ENCODE measurements at places on chromosomes 1 and 21.
A peak's percentile ranks its signal among the peaks of the same experiment; 100 is the strongest.

DNA sequence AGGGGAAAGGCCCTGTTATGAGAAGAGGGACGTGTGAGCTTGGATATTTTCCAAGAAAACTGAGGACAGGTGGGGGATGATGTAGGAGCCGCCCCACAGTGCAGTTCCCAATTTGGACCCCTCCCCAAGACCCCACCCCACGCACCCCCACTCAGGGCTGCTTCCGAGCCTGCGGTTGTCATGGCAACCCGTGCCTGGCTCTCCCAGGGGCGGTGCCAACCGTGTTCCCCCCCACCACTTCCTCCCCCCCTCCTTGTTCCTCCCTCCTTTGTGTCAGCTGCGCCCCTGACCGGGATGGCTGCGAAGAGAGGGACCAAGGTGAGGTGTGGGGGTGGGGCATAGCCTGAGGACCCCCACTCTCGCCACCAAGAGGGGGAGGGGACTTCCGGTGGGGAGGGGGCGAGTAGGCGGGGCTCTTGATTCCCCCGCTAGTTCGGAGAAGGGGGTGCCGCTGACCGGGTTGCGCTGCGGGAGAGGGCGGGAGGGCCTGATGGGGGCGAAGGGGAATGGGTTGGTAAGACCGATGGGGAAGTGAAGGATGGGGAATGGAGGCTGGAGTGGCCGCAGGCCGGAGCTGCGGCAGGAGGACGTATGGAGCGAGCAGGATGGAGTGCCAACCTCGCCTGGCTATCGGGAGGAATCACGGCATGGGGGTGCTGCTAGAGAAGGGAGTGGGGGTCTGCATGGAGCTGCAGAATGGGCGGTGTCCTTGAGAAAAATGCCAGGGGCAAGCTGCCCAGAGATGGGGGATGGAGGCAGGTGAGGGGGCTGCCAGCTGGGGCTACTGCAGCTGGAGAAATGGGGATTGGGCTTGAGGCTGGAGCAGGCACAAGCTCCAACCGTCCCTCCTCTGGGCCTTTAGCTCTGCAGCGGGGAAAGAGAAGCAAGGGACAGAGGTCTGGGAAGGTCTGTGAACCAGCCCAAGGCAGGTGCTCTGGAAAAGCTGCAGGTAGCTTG lies 953 bp downstream of the TRIM46 start:
- DNase-seq, result peak; percentile 69

- DNase-seq, result no peak
Observed at GRCh38 chr1:20123722-20124455, 4.6 kb upstream of the PLA2G2D start.

DNA sequence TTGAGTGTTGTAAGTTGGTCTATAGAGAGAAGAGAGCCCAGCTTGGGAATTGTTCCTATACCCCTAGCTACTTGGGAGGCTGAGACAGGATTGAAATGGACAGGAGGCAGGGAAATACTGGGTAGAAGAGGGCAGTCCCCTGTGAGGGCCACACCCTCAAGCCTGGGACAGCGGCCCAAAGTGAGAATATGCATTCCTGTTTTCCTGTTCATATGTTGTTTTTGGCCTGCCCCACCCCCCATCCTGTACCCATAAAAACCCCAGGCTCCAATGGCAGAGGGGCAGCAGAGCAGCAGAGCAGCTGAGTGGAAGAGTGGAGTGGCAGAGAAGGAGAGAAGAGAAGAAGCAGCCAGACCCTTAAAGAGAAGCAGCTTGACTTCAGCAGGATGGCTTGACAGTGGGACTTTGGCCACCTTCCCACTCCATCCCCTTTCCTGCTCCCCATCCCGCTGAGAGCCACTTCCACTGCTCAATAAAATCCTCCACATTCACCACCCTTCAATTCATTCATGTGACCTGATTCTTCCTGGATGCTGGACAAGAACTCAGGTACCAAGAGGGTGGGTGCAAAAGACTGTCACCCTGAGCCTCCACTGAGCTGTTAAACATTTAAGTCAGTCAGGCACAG lies 70.6 kb upstream of the PUM1 start:
- DNase-seq, result no peak

GRCh38 chr1:50634251-50634650 lies 211.0 kb upstream of the DMRTA2 start:
- DNase-seq, result no peak

DNA sequence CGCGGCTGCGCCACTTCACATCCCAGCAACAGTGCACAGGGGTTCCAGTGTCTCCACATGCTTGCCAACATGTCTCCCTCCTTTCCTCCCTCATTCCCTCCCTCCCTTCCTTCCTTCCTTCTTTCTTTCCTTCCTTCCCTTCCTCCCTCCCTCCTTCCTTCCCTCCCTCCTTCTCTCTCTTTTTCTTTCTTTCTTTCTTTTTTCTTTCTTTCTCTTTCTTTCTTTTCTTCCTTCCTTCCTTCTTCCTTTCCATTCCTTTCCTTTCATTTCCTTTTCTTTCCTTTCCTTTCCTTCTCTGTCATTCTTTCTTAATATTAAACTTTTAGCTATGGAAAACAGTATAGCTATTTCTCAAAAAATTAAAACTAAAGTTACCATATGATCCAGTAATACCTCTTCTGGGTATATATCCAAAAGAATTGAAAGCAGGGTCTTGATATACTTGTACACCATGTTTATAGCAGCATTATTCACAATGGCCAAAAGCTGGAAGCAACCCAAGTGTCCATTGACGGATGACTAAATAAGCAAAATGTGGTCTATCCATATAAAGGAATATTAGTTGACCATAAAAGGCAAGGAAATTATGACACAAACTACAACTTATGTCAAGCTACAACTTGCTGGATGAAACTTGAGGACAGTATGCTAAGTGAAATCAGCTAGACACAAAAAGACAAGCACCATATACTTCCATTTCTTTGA lies 55.0 kb upstream of the TLR5 start:
- no peak for DNase-seq

DNA sequence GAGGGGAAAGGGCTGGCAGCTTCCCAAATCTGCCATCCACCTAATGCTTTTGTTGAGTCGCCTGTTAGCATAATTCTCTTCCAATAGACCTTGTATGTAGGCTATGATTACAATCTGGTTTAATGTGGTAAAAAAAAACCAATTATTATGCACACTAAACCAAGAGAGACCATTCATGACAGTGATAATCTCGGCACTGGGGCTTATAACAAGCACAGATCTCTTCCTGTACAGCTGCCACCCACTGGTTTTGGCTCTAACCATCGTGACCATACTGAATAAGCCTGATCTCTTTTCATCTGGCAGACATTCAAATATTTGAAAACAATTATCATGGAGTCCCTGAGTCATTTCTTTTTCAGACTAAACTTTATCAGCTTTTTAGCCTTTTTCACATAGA lies 12.0 kb upstream of the SYT14 start:
- no peak for DNase-seq

GRCh38 chr1:216223486-216223885 lies 199.8 kb downstream of the USH2A start:
- DNase-seq, result no peak

DNA sequence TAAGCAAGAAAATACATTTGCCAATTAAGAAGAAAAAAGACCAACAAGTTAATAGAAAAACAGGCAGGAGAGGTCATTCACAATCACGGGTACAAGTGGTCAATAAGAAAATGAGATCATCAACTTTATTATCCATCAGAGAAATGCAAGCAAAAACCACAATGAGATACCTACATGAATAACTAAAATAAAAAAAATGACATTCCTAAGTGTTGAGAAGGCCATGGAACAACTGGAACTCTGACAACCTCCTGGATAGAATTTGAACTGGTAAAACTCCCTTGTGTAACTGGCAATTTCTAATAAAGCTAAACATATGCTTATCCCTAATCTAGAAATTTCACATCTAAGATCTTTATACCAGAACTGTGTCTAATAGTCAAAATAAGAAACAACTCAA lies 135.4 kb upstream of the BACE2 start:
- no peak for DNase-seq

DNA sequence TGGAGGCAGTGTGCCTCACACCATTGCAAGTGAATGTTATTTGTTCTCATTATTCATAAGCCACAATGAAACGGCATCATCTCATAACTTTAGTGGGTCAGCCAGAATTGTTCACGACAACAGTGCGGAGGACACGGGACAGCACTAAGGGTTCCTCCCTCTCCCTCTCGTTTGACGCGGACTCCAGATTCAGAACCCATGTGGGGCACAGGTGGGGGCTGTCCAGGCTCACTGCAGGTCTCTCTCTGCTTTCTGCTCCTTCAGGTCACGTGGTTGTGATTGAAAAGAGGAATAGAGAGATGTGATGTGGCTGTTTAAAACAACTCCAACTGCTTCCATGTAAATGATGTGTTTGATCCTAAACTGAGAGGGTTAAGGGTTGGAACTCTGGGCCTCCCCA lies 13.5 kb downstream of the RUNX1 start:
- DNase-seq, result no peak

DNA sequence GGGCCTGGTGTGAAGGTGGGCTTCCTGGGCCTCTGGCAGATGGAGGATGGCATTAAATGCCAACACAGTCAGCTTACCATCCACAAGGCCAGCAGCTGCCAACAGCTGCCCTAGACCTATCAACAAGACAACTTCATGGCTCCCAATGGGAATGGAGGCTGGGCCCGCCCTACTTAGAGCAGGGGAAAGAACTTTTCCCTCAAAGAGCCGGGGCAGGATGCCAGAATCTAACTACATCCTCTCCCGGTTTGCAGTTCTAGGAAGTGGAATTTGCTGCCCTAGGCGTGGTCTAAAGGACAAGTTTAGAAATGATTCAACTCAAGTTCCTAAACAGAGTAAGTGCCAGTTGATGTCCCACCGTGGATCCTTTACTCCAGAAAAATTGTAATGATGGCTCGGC lies 13.1 kb downstream of the ICMT start:
- DNase-seq, result no peak

- DNase-seq, result no peak
Observed at GRCh38 chr21:31282095-31282709, 61.9 kb downstream of the TIAM1 start.

DNA sequence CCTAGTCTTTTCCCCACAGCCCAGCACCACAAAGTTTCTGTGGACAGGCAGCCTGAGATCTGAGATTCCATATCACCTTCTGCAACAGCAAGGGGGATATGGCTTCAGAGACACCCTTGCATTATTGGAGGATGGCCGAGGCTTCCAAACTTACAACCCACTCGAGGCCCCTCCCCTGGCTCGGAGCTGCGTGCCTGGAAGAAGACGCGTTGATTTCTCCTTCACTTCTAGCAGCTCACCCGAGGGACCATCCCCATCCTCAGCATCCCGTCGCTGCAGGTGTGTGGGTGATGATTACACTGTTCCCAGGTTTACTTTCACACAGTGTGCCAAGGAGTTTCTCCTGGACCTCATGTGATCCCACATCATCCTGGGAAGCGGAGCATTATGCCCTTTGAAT lies 277.9 kb downstream of the MATN1 start:
- no peak for DNase-seq

- DNase-seq, result peak; percentile 40
Observed at GRCh38 chr21:39386194-39386593, 37.3 kb upstream of the HMGN1 start.

DNA sequence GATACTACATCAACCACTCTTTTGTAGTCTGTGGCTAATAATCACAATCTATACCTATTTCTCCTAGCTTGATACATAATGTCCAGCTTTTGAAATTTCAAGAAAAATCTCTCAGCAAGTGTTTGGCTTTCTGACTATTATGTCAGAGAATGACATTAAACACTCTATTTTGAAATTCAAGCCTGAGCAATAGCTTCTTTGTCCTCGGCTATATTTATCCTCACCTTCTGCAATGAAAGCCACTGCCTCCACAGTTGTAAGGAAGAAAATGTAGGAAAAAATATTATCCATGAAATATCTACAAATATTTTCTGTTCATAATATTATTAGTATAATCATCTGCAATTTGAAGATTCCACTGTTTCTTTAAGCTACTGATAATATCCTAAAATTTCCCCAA lies 22.1 kb downstream of the LRRC7 start:
- no peak for DNase-seq

DNA sequence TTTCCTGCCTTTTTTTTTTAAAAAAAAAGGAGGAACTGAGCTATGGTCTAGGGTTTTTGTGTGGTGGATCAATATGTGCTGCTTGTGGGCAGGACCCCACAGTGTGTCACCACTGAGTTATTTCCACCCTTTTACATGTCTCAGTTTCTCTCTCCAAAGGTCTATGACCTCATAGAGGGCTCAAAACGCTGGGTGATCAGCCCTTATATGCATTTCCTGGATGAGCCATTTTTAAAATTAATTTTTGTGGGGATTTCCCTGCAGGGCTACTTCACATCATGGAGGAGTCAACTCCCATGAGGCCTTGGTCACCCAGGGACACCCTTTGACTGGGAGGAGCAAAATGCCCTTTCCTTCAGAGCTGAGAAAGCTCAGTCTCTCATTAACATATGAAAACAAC lies 20.7 kb upstream of the HAO2 start:
- DNase-seq, result peak; percentile 26

- DNase-seq, result peak; percentile 34
Observed at GRCh38 chr1:37410105-37410504, 64.3 kb upstream of the ZC3H12A start.

DNA sequence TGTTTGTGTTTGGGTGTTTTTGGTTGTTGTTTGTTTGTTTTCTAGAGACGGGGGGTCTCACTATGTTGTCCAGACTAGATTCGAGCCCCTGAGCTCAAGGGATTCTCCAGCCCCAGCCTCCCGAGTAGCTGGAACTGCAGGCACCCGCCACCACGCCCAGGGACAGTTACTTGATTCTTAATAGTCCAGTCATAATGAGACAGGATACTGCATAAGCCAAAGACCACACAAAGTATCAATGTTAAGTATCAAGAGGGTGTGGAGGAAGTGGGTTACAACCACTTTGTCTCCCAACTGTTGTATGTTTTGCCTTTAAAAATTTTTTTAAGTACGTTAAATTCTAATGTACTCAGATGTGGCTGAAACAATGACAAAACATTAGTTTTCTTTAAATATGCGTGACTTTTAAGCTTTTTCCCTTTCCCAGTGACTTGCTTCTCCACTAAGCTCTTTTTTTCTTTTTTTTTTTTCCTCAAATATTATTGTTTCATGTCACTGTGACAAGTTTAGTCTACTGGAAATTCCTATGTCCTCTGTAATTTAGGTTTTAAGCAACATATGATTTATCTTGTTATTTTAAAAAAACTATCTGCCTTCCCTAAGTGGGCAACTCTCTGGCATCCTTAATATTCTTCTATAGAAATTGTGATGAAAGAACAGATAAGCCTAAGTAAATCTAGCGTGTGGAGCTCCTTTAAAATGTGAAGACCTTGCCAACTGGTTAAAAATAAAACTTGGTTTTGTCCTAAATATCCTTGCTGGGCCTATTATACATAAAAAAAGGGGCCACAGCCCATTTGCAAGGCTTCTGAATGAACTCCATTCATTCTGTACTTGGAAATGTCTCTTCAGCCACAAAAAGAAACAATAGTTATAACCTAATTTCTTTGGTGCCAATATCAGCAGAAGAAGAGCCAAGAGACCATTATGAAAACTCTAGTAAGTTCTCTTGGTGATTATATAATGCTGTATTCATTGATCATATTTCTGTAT lies 56.2 kb upstream of the DPH5 start:
- DNase-seq, result peak; percentile 62

DNA sequence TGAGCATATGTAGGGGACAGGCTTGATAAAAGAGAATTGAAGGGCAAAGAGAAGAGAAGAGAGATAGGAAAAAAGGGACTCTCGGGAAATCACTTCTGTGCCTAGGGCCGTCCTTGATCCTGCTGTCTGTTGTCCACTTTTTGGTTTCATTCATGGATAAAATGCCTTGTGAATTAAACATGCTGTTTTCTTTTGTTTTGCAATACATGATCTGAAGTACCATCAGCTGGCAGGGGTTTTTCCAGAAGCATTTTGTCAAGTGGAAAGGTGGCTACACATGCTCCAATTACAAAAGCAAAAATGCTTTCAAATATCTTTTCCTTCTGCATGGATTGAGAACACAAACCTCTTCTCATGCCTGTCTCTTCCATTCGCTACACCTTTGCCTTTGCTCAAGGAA lies 361.7 kb downstream of the PDE4B start:
- DNase-seq, result no peak
